ENCODE measurements at places on chromosomes 12 and 14. TPM values are rescaled to one million over a fixed set of nuclear protein-coding genes. Genes with fewer than 3 reads are reported as not detected.

DDN gene
- 9.2 TPM for total RNA-seq

CLEC14A gene
- total RNA-seq, result 4.5 TPM

LPAR5 gene
- total RNA-seq, result 0.62 TPM

FGD6 gene
- 21.1 TPM for total RNA-seq

STON2 gene
- total RNA-seq, result 38.8 TPM

RNASE3 gene
- not detected for total RNA-seq

DNA sequence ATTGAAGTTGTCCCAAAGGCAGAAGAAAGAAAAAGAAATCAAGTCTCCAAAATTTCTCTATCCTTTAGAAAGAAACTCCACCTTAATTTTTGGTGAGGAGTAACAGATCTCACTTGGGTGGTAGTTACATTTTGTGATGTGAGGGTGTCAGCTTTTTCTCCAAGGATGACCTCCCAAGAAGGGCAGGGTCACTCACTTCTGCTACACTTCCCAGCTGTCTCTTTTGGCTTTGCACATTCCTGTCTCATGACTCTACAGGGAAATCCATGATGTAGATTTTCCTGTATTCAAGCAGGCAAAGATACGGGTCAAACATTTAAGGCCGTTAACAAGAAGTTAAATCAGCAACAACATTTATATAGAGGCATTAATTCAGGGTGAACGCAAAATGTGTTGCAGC lies 1016.4 kb downstream of the NRXN3 start:
- DNase-seq, result no peak

DNA sequence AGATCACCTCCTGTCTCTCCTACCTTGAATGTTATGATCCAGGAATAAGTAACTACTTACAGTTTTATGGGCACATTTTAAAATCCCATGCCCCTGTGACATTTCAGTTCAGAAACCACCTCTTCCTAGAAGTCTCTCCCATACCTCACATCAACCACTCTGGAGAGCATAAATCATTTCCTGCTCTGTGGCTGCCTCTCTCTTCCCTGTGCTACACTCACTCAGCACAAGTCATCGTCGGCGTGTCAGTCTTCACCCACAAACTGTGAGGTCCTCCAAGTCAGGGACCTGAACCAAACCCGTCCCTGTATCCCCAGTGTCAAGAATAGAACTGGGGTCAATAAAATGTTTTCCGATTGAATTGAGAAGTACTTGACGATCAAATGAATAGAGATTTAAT lies 863.3 kb downstream of the BCL11B start:
- no peak for DNase-seq

GRCh38 chr14:94548131-94548998 lies 12.9 kb upstream of the SERPINA4 start:
- DNase-seq, result no peak

DNA sequence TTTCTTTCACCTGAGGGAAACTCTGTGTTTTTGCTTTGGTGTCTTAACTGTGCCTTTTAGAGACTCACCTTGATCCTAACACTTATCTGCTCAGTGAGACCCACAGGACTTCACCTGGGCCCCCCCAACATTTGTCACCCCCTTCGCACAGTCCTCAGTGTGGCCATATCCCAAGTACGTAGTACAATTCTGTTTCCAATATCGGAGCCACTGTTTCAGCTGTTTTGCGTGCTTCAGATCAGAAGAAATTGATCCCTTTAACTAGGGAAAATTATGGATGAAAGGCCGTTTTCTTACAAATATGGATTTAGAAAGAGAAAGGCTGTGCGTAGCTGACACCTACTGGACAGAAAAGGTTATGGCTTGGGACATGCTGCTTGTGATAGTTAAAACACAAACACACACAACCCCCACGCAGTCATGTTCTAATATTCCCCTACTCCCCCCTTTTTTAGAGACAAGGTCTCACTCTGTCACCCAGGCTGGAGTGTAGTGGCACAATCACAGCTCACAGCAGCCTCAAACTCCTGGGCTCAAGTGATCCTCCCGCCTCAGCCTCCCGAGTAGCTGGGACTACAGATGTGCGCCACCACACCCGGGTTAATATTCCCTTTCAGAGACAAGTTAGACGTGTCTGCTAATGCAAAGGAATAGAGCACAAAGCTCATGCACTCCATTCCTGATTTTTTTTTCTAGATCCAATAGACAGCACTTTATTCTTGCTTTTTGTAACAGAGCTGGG lies 3.6 kb upstream of the SLC7A8 start:
- no peak for DNase-seq

DNA sequence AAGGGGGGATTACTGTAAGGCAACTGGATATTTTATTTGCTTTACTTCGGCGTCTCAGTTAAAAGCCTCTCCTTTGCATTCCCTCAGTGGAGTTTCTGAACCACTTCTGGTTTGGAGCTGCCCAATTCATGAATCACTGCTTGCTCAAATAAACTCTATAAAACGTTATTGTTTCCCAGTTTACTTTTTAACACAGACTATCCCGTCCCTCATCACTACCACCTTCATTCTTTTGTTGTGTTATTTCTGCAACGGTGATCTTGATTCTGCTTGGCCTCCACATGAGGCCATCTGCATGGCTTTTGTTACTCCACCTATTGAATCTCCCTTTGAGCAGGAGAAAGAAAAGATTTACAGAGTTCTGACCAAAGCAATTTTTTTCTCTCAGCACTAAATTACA lies 104.0 kb upstream of the PLEKHA5 start:
- no peak for DNase-seq

DNA sequence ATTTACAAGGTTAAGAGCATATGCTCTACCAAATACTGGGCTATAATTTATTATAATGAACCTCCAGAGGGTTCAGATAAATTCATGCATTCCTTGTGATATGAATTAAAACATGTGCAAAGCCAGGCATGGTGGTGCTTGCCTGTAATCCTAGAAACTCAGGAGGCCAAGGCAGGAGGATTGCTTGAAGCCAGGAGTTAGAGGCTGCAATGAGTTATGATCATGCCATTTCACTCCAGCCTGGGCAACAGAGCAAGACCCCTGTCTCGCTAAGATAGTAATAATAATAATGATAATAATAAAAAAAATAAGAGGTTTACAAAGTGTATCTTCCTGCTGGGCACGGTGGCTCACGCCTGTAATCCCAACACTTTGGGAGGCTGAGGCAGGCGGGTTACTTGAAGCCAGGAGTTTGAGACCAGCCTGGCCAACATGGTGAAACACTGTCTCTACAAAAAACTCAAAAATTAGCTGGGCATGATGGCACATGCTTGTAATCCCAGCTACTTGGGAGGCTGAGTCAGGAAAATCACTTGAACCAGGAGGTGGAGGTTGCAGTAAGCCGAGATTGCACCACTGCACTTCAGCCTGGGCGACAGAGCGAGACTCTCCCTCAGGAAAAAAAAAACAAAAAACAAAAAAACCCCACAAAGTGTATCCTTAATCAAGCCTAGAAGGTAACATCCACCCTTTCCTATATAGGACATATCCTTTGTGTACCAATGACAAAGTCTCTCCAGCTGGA lies 7.3 kb upstream of the CS start:
- DNase-seq, result no peak

- DNase-seq, result no peak
These were observed 156.1 kb upstream of the CCND2 start for GRCh38 chr12:4117386-4118016.

GRCh38 chr12:9347328-9348127 lies 139.3 kb upstream of the PZP start:
- no peak for DNase-seq

All from occipital lobe (tissue), 3 donors.